K562 (cell line): ENCODE measurements at places on chromosomes 5 and 9. TPM values are rescaled to one million over a fixed set of nuclear protein-coding genes. Genes with fewer than 3 reads are reported as not detected.

GRCh38 chr5:142783601-142784341, 13.6 kb downstream of the ARHGAP26 start:
- no peaks in the 10 kb centered on the region for H3K36me3 ChIP-seq
- H3K4me3 ChIP-seq = no peak overlapping the region
- H3K4me1 ChIP-seq = no peaks in the 10 kb centered on the region
- no peak overlapping the region for H3K27ac ChIP-seq
- no peak for DNase-seq

- peak; percentile 89 for DNase-seq
- peaks cover 12% of the 10 kb centered on the region for H3K4me1 ChIP-seq
- H3K27me3 ChIP-seq = no peaks in the 10 kb centered on the region
- peak within 1 kb of the TSS; percentile 59 for H3K4me3 ChIP-seq
These were observed at the start of gene TMEM8B for GRCh38 chr9:35829084-35829763. Gene TMEM8B, plus strand, starts transcription at chr9:35829228. Its CDS starts 220 bp downstream, at chr9:35829448.

DNA sequence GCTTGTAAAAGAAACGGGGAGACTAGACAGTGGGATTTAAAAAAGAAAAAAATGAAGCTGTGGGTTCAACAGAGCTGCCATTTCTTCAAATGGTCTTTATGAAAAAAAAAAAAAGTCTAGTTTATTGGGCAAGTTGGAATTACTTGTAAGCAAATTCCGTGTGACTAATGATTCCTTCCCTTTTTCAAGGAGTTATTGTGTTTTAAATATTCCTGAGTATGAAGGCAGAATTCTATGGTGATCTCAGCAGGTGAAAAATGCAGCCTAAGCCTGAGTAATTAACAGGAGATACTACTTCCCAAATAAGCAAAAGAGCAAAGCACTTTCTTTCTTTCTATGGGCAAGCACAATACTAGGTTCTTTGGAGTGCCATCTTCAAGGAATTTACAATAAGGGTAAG, 481.9 kb downstream of the ZNF608 start:
- no peak overlapping the region for H3K4me3 ChIP-seq
- no peak for DNase-seq
- H3K36me3 ChIP-seq = no peaks in the 10 kb centered on the region
- no peaks in the 10 kb centered on the region for H3K4me1 ChIP-seq
- H3K27me3 ChIP-seq = no peaks in the 10 kb centered on the region
- no peak overlapping the region for H3K27ac ChIP-seq

DNA sequence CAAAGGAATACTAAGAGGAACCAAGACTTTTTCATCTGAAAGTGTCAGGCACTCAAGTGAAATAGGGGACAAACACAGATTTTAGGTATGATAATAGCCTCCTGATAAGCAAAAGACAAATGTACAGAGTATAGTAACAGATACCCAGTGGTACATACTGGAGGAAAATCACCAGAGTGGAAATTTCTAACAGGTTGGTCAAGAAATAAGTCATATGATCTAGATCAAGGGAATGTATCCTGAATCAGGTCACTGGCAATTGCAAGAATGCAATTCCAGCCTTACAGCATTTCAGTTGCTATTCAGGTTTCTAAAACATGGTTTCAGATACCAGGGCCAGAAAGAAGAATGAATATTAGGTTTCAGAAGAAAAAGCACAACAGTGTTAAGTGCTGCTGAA, 82.2 kb upstream of the SLCO6A1 start:
- H3K27ac ChIP-seq = no peak overlapping the region
- H3K4me1 ChIP-seq = no peaks in the 10 kb centered on the region
- DNase-seq = no peak
- no peak overlapping the region for H3K4me3 ChIP-seq

GRCh38 chr5:168836603-168837231, 257.5 kb upstream of the PANK3 start:
- H3K4me1 ChIP-seq = no peaks in the 10 kb centered on the region
- H3K4me3 ChIP-seq = no peak overlapping the region
- peaks cover 14% of the 10 kb centered on the region for H3K27me3 ChIP-seq
- no peaks in the 10 kb centered on the region for H3K36me3 ChIP-seq
- H3K27ac ChIP-seq = no peak overlapping the region

DNA sequence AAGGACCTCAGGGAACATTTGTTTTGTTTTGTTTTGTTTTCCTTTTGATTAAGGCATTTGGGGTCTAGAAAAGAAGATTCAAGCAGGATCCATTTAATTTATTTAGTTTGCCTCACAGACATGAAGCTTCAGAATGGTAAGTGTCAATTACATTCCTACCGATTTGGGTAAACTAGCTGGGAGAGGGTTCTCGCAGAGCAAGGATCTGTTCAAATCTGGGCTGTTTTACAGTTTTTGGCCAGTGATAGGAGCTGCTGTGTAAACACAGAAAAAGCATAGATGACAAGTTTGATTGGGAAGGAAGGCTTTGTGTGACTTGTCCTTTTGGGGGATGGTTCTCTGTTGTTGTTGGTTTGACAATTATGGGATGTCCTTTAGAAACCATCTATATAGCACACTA, 470.3 kb upstream of the WWC1 start:
- H3K27me3 ChIP-seq = no peaks in the 10 kb centered on the region
- no peak overlapping the region for H3K27ac ChIP-seq
- no peak for DNase-seq
- no peaks in the 10 kb centered on the region for H3K4me1 ChIP-seq
- H3K36me3 ChIP-seq = no peaks in the 10 kb centered on the region
- H3K4me3 ChIP-seq = no peak overlapping the region

DNA sequence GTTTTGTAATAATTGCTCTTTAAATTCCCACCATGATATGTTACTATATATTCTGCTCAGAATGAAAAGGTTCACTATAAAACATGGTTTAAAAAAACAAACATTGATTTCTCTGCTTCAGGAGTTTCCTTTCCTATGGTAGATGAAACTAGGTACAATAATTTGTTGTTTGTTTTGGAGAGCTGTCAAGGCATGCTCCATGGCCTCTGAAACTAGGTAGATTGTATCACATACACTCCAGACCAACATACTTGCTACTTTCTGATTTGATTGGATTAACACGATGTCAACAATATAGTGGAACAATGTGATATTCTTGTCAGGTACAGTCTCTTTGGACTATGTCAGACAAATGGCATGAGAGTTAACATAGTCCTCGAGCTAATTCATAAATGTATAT, 452.7 kb upstream of the CDH9 start:
- no peak overlapping the region for H3K27ac ChIP-seq
- no peaks in the 10 kb centered on the region for H3K27me3 ChIP-seq
- H3K4me3 ChIP-seq = no peak overlapping the region
- no peak for DNase-seq

The CCNJL gene
- 0.04 and 0.13 TPM in 2 replicates for total RNA-seq

The PCDHGB2 gene
- total RNA-seq = 0.36 and 0.42 TPM in 2 replicates

The PCA3 gene
- total RNA-seq = not detected in 2 replicates
